Cortex of kidney (tissue), 1 donor: ENCODE measurements at places on chromosomes 11 and 22.

- DNase-seq = no peak
Observed at GRCh38 chr22:22178992-22179391, 65.6 kb upstream of the VPREB1 start.

GRCh38 chr22:50308986-50309600 lies 1.6 kb upstream of the PLXNB2 start:
- DNase-seq = no peak

- DNase-seq = no peak
Observed at GRCh38 chr22:21984793-21985192, 2.2 kb upstream of the TOP3B start.

DNA sequence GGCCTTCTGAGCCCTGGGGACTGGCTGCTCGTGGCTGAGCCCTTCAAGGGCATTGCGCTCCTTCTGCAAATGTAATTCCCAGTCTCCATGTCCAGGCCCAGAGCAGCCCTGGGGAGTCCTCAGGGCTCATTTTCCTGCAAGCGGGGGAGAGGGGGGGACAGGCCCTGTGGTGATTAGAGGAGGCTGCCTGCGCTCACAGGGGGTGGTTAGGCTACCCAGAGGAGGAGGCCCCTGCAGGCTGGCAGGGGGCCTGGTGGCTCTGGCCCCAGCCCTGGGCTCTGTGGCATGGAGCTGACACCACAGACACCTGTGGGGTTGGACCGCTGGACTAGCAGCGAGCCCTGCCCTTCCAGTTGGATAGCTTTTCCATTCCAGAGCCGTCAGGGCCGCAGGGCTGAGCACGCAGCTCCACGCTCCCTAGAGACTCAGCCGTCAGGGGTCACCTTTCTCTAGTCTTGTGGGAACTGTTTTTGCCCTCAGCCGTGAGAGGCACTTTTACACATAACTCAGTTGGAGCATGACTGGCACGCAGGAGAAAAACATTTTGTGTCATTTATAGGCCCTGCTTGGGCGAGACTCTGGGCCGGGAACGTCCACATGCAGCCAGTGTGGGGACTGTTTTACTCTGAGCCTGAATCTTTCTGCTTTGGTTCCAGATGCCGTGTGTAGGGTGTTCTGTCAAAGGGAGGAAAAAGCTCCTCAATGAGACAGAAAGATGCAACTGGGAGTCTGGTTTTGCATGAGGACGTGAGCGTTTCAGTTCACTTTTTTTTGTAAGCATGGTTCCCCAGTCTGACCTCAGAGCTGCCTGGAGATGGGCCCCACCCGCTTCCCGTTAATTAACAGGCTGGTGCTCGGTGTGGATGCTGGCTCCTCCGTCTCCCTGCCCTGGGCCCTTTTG lies 58.1 kb downstream of the LRP5 start:
- no peak for DNase-seq

GRCh38 chr11:105537531-105537930 lies 72.3 kb upstream of the GRIA4 start:
- DNase-seq = no peak

GRCh38 chr11:19345848-19346681 lies 105.3 kb upstream of the E2F8 start:
- DNase-seq = no peak

DNA sequence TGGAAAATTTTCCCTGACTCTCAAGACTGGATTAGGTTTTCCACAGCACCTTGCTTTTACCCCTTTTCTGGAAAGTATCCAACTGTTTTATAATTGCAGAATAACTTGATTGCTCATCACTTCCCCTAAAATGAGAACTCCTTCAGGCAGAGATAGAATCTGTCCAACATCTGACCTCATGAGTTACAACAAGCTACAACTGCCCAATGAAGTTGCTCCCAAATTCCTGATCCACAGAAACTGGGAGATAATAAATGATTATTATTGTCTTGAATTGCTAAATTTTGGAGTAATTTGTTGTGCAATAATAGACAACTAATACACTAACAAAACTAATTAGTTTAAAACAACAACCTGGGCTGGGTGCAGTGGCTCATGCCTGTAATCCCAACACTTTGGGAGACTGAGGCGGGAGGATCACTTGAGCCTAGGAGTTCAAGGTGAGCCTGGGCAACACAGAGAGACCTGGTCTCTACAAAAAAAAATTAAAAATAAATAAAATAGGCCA lies 10.0 kb upstream of the CCDC83 start:
- no peak for DNase-seq
